ENCODE measurements at places on chromosomes 1 and 21.

- no peak for DNase-seq
These were observed 17.6 kb downstream of the PSEN2 start for GRCh38 chr1:226888021-226888420.

- no peak for DNase-seq
These were observed 3.9 kb downstream of the NEGR1 start for GRCh38 chr1:72278461-72278860.

- DNase-seq, result no peak
These were observed 64.1 kb upstream of the RNPC3 start for GRCh38 chr1:103461161-103462105.

- DNase-seq, result no peak
These were observed 27.3 kb upstream of the PDPN start for GRCh38 chr1:13556224-13556764.

- no peak for DNase-seq
These were observed 50.2 kb upstream of the ACTRT2 start for GRCh38 chr1:2971101-2971501.
